Esophagus squamous epithelium (tissue), 5 donors: ENCODE measurements at places on chromosomes 1 and 21. TPM values are rescaled to one million over a fixed set of nuclear protein-coding genes. Genes with fewer than 3 reads are reported as not detected.

TMEM240 gene
- not detected for total RNA-seq

DNA sequence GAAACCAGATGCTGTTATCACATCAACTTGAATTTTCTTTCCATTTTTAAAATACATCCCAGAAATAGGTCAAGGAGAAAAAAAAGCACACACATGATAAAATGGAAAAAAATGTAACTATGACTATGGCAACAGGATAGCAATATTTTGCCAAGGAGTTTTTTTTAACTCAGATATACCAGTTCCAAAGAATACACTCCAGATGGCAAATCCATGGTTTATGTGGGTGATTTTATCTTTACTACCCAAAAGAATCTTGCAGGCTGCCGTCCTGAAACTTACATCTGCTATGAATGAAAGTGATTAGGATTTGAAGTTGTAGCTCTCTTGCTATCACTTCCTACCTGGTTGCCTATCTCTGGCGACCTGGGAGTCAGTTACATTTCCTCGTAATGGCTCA is 91.0 kb upstream of the PLPPR4 start:
- no peak for DNase-seq

DNA sequence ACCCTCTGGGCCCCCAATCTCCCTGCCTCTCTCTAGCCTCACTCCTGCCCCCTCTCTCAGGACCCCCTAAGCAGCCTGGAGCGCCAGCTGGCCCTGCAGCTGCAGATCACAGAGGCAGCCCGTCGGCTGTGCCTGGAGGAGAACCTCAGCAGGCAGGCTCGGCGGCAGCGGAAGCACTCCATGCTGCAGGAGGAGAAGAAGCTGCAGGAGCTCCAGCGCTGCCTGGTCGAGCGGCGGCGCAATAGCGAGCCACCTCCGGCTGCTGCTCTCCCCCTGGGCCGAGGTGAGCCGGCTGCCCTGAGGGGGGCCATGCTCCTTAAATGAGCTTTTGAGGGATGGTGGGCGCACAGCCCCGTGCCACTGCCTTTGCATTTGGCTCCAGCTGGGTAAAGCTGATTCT is 6.2 kb downstream of the INAVA start:
- DNase-seq = no peak

CFHR5 gene
- not detected for total RNA-seq

- DNase-seq = no peak
Observed at GRCh38 chr1:54976747-54977146, 3.7 kb upstream of the TMEM61 start.

GRCh38 chr1:26031611-26032220 is 10.1 kb downstream of the EXTL1 start:
- DNase-seq = no peak

- no peak for DNase-seq
Observed at GRCh38 chr1:157135646-157136045, 2.5 kb downstream of the ETV3 start.

- DNase-seq = no peak
Observed at GRCh38 chr1:181014477-181015250, 8.0 kb downstream of the STX6 start.

GRCh38 chr21:38323721-38324531 is 67.1 kb downstream of the KCNJ15 start:
- no peak for DNase-seq

SIKE1 gene
- 47.8 TPM for total RNA-seq

ARTN gene
- 3.2 TPM for total RNA-seq

GRCh38 chr21:22288885-22289499 is 1290.8 kb downstream of the NCAM2 start:
- DNase-seq = no peak

HSF2BP gene
- 1.1 TPM for total RNA-seq

DNA sequence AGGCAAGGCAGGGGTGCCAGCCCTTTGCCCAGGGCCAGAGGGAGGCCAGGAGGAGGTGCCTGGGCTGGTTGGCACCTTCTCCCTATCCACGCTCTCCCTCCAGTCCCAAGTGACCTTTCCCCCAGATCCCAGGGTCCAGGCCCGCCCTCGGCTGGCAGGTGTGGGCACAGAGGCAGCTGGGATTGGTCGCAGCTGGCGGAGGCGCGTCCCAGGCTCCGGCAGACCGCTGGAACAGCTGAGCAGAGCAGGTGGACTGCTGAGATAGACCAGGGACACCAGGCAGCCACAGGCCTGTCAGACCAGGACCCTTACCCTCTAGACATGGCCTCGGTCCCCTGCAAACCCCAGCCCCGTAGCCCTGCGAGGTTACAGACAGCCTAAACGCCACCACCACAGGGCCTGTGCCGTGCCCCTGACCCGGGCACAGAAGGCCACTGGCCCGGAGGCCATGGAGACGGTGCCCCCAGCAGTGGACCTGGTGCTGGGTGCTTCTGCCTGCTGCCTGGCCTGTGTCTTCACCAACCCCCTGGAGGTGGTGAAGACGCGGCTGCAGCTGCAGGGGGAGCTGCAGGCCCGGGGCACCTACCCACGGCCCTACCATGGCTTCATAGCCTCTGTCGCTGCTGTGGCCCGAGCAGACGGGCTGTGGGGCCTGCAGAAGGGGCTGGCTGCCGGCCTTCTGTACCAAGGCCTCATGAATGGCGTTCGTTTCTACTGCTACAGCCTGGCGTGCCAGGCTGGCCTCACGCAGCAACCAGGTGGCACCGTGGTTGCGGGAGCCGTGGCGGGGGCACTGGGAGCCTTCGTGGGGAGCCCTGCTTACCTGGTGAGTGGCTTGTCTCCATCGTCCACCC is at the start of gene SLC25A34:
Gene SLC25A34, plus strand, starts transcription at position 221 of the 854 bp plus-strand sequence. Its CDS starts 228 bp downstream, at position 449.
- DNase-seq = no peak

- no peak for DNase-seq
Observed at GRCh38 chr1:111618961-111619634, 491 bp upstream of the RAP1A start.

GRCh38 chr21:29843804-29844203 is 96.0 kb downstream of the GRIK1 start:
- DNase-seq = no peak

GRCh38 chr1:58929671-58930325 is 146.0 kb upstream of the JUN start:
- DNase-seq = no peak

- DNase-seq = no peak
Observed at GRCh38 chr1:54808443-54809207, 7.5 kb upstream of the TTC22 start.

GRCh38 chr1:12181568-12181967 is 14.8 kb downstream of the TNFRSF1B start:
- no peak for DNase-seq

- DNase-seq = peak; percentile 31
Observed at GRCh38 chr1:234997201-234997895, 131.3 kb downstream of the TOMM20 start.

GRCh38 chr1:97145321-97145956 is 423.9 kb downstream of the PTBP2 start:
- no peak for DNase-seq

C1orf87 gene
- not detected for total RNA-seq

GRCh38 chr1:224583774-224584173 is 32.3 kb upstream of the CNIH3 start:
- DNase-seq = no peak

- no peak for DNase-seq
Observed at GRCh38 chr1:247825362-247825761, 1.4 kb upstream of the OR14A16 start.

DNA sequence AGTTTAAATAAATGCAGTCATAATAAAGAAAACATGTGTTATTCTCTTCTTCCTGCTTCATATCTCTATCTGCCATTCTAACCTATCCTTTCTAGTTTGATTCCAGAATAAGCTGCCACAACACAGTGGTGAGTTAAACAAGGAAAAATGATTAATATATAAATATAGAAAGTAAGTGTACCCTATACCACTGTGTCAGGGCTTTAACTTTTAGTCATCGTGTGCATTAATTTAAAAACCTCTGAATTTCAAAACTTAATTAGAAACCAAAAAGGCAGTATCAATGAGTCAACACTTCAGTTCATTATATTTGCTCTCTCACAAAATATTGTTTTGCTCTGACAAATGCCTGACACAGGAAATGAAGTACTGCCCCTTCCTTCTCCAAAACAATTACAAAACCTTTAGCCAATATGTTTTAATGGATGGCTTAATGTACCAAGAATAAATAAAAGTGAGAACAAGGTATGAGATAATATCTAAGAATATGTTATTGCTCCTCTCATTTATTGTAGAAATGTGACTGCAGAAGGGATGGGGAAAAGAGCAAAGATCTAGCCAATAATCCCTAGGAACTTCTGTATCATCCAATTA is 634.8 kb downstream of the KCNT2 start:
- DNase-seq = no peak

DNA sequence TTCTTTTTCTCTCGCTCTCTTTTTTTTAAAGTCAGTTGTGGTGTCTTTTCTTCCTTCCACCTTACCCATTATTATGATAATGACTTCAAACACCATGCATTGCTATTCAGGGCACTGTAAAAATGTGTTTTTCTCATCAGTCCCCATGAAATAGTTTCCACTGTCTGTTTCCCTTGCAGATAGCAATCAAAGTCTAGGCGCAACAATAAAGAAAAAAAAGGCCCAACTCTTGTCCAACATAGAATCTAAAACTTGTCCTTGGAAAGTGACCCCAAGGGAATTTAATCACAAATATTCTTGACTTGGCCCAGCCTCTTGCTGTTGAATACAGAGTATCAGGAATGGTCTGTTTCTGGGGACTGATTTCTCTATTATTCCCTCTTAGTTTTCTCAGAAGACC is 382.5 kb downstream of the PLPP3 start:
- DNase-seq = no peak

HPDL gene
- 4.5 TPM for total RNA-seq

FLG2 gene
- total RNA-seq = 0.11 TPM

VANGL2 gene
- total RNA-seq = 5.9 TPM

TIE1 gene
- total RNA-seq = 16.6 TPM

SDC3 gene
- total RNA-seq = 3.7 TPM

DNA sequence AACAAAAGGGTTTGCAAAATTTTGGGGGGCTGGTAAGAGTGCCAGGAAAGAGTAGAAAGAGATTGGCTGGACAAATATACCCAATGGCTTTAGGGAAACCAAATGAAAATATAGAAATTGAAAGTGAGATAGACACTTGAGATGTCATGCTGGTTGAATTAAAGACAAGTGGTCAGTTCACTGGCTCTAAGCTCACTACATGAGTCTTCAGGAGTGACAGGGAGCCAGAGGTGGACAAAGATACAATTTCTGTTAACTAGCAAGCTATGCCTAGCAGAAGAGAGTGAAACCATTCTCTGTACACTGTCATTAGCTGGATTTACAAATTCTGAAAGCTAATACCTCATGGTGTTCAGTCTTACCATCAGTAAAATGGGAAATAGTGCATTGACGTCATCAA is 82.5 kb downstream of the TBX15 start:
- DNase-seq = no peak

- no peak for DNase-seq
Observed at GRCh38 chr1:167463875-167464575, 54.3 kb downstream of the CD247 start.

DNA sequence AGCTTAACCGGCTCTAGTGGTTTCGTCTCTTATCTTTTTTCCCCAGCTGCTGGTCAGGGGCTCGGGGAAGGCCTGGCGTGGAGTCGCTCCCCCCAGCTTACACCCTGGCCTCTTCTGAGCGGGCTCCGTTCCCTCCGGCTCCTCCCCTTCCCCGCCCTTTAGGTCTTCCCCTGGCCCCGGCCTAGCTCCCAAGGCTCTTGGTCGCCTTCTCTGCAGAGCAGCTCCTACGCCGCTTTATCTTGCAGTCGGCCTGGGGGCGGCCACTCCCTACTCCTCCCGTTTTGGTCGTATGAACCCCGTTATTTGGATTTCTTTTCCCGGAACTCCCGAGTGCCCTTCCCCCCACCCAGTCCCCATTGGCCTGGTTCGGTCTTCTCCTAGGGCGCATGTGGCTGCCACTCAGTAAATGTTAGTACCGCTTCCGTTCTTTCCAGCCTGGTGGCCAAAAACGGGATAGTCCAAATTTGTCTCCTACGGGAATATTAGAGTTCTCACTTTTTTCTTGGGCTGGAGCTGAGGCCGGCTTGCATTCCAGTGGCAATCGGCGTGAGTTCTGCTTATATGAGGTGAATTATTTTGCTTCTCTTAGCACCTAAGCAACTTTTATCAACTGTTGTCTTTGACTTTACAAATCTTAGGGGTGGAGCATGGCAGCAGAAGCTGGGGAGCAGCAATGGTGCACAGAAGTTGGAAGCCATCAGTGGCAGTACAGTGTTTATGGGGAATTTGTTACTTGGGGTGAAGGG is 467 bp downstream of the THRAP3 start:
- DNase-seq = no peak

DNA sequence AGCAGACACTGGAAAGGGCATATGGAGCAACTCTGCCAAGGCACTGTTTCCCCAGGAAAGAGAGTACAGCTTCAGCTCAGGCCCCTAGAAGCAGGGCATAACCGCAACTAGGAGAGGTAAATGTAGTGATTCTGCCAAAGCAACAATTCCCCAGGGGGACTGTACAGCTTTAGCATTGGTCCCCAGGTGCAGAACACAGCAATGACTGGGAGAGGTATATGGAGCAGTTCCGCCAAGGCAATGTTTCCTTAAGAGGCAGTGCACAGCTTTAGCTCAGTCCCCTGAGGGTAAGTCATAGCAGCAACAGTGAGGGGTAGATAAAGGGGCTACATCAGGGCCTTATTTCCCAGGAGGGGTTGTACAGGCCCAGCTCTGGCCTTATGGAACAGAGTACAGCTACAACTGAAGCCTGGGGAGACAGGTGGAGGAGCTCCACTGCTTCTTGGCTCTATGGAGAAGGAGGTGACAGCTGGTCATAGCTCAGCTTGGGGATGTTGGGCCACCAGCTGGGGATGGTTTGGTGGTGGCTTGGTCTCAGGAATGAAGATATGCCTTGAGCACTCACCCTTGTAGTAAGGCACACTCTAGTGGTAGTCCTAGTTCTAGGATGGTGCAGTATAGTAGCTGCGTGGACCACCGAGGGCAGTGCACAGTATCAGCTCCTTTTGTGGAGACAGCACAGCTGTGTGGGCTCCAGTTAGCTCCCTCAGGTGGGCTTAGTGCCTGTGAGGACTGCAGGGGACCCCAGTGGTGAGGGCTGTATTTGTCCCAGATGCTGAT is 582.7 kb downstream of the PTPRC start:
- DNase-seq = no peak

DNA sequence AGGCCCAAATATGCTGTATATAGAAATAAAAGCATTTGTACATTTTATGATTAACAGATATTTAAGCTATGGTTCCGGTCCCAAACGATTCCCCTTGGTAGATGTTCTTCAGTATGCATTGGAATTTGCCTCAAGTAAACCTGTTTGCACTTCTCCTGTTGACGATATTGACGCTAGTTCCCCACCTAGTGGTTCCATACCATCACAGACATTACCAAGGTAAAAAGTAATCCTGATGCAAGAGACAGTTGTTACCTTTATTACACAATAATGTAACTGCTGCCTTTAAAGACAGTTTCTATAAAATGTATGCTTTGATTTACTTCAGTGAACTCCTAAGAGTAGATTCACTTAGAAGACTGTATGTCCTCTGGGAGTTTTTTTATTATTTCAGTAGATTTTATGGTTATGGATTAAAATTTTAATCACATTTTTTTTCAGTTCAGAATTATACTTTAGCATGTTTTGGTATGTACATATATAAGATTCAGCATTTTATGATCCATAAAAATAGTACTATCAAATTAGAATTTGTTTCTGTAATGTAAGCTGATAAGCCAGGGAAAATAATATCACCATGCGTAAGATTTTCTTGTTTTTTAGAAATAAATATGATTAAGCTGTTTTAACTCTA is 96.5 kb downstream of the USP25 start:
- no peak for DNase-seq

- no peak for DNase-seq
Observed at GRCh38 chr1:109823543-109824348, 60.0 kb upstream of the EPS8L3 start.

EPRS1 gene
- 61.3 TPM for total RNA-seq

GPR61 gene
- not detected for total RNA-seq

CHTOP gene
- 36.5 TPM for total RNA-seq

ATAD3B gene
- total RNA-seq = 33.6 TPM
